ENCODE measurements at places on chromosomes 3 and 15.

GRCh38 chr15:83673385-83673784, 19.5 kb downstream of the ADAMTSL3 start:
- no peak for DNase-seq

GRCh38 chr3:56683122-56683817, at the start of gene TASOR:
TASOR (minus strand) TSS chr3:56683265; CDS start chr3:56683006, 259 bp downstream.
- DNase-seq = peak; percentile 48

GRCh38 chr15:67109141-67110034, 44.0 kb downstream of the SMAD3 start:
- DNase-seq = no peak

GRCh38 chr15:80639168-80639555, 55.9 kb upstream of the ABHD17C start:
- DNase-seq = no peak

- peak; percentile 37 for DNase-seq
These were observed 195.6 kb downstream of the RPLP1 start for GRCh38 chr15:69648212-69648611.

DNA sequence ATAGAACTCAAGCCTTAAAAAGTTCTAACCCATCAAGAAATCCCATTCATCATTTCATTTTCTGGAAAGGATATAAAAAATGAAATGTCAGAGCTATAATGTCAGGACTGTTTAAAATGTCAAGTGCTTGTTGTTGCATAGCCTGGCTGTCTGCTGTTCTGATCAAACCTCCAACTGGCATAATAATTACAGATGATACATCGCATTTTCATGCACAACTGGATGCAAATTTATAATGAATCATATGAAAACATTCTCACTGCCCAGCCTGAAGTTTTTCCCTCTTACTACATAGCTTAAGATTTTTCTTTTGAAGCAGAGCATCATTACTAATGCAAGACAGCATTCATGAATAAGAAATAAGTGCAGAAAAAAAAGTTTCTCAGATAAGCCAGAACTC, 46.5 kb downstream of the GUCA1C start:
- DNase-seq = no peak

GRCh38 chr15:97547381-97547780, 413.1 kb upstream of the ARRDC4 start:
- no peak for DNase-seq

GRCh38 chr15:40776537-40777141, 6.9 kb downstream of the C15orf62 start:
- DNase-seq = no peak
